ENCODE measurements at places on chromosomes 12 and 14.

- peak; percentile 74 for DNase-seq
These were observed 42.7 kb downstream of the TMBIM6 start for GRCh38 chr12:49783917-49784676.

DNA sequence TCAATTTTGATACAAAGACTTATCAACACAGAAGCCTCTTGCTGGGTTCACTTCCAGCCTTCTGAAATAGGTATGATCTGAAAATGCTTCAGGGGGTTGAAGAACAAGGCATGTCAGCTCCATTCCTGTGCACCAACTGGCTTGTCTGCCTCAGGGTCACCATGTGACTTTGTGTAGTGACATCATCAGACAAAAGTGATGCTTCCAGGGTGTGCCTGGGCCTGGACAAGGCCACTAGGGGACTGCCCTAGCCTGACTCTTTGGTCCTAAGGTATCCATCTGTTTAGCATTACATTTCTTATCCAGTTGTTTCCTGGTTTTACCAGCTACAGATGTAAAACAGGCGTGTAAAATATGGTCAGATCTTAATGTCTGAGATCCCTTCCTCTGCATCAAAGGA, 155.6 kb downstream of the CAND1 start:
- DNase-seq, result no peak

DNA sequence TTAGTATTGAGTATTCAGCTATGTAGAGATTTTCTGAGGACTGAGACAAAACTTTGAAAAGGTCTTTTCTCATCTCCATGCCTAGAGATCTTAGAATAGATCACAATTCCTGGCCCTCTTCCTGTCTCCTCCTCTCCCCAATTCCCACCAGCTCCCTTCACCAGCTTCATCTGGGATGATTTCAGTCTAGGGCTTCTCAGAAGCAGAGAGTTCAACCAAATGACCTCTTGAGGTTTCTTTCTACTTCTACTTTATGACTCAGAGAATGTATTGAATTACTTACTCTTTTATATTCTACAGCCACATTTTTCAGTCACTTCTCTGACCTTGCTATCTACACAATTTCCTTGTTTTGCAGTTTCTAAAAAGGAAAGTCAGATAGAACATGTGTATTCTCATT, 19.4 kb upstream of the SNX6 start:
- DNase-seq, result peak; percentile 94

DNA sequence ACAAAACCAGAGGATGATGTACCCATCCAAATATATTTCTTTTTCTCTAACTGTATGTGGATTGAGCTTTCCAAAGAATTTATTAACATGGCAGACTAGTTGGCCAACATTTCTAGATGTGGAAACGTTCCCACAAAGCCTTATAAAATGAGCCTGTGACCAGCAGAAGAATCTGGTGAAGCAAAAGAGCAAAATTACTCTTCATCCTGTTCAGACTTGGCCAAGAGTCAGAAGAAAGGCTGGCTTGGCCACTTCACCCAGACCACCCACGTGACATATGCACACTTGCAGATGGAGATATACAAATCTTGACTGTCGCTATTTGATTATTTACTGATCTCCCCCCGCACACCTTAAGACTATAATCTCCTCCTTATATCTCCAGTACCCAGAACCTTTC, 96.7 kb downstream of the NUAK1 start:
- DNase-seq, result no peak

- DNase-seq, result no peak
These were observed 5.6 kb downstream of the SH2B3 start for GRCh38 chr12:111411185-111411764.

GRCh38 chr14:92756446-92756845, 8.0 kb upstream of the LGMN start:
- DNase-seq, result no peak

DNA sequence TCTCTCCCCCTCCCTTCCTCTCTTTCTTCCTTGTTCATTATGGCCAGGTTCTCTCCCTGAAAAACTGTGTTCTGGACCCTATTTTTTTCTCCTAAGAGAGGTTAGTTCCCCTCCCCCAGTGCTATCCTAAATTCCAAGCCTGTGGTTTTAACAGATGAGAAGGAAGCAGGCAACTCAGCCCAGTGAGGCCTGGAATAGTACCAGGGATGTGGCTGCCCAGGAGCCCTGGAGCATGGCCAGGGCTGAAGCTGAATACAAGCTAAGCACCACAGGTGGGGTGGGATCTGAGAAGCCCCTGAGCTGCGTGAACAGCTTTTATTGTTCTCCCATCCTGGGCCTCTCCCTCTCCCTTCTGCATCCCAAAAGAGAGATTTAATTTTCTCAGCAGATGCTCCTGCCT, 1581.3 kb upstream of the TMEM132C start:
- no peak for DNase-seq

GRCh38 chr12:27566159-27566558, 42.2 kb downstream of the PPFIBP1 start:
- no peak for DNase-seq

- DNase-seq, result peak; percentile 43
These were observed 66.4 kb upstream of the ARHGAP5 start for GRCh38 chr14:32010604-32011125.

GRCh38 chr12:31321186-31321896, 4.6 kb downstream of the SINHCAF start:
- DNase-seq, result no peak
